ENCODE measurements at places on chromosomes 1 and 21.

DNA sequence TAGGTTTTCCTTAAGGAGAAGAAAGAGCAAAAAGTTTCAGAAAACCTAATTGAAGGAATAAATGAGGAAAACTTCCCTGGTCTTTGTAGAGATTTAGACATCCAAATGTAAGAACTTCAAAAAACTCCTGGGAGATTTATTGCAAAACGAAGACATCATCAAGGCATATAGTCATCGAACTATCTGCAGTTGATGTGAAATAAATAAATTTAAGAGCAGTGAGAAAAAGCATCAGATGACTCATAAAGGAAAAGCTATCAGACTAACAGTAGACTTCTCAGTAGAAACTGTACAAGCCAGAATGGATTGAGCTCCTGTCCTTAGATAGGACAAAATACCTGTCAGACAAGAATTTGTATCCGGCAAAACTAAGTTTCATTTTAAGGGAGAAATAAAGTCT, 569.4 kb upstream of the ADAMTS5 start:
- DNase-seq = no peak

- no peak for DNase-seq
These were observed 248.3 kb upstream of the KAZN start for GRCh38 chr1:14350197-14350596.

- no peak for DNase-seq
These were observed 84.7 kb downstream of the NDUFS5 start for GRCh38 chr1:39110882-39111281.

- DNase-seq = no peak
These were observed 119.3 kb upstream of the BACE2 start for GRCh38 chr21:41048623-41049022.

- no peak for DNase-seq
These were observed 44.2 kb downstream of the CTH start for GRCh38 chr1:70455291-70455690.

GRCh38 chr1:205109269-205109668, 12.5 kb downstream of the RBBP5 start:
- no peak for DNase-seq

DNA sequence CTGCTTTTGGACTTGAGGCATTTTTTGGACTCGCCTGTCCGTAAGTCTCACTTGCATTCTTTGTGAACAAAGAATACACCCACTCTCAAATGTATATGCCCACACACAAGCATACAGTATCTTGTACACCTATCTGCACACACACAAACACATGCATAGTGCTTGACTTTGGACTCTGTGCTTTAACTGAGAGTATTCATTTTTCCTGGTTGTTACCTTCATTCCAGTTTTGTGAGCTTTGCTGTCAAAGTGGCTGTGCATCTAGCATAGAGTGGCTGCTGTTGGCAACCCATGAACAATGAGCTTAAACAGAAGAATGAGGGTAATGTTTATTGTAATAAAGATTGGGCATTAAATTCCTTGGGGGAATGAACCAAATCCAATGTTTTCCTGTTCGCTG, 199.0 kb downstream of the PDE4B start:
- no peak for DNase-seq

GRCh38 chr1:29973406-29973805, 737.1 kb downstream of the PTPRU start:
- no peak for DNase-seq

GRCh38 chr1:45792744-45793143, 10.7 kb upstream of the MAST2 start:
- no peak for DNase-seq

GRCh38 chr1:91631718-91632330, 131.2 kb downstream of the CDC7 start:
- DNase-seq = no peak

GRCh38 chr1:166327886-166328285, 161.1 kb upstream of the FAM78B start:
- DNase-seq = no peak

DNA sequence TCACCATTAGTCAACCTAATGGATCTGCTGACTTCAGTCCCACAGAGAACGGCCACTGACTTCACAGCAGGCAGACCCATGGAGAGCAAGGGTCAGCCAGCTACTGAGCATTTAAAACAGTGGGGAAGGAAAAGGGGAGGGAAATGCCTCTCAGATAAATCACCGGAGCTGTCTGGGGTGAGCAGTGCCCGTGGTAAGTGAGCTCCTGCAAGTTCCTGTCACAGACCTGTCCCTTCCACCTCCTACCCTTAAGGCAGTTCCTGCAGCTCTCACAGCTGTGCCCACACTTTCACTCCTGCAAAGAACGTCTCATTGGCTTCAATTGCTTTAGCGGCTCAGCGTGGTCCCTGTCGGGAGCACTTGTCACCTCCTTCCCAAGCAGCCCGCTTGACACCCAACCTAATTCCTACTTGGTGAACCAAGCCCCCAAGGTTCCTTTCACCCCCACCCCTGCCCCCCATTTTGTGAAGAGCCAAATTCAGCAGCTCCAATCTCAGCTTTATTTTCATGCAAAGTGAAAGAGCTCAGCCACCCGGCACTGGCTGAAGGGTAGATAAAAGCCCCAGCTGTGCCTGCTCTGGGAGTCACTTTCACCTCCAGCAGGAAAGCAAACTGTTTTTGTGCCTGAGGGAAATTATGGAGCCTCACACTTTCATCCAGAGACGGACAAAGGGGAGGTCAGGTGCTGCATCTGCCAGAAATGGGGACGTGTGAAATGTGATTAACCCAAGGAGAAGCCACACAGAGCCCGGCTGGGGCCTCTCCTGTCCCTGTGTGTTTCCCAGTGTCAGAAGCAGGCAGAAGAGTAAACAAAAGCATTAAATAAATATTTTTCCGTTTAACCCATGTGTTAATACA, 306.2 kb downstream of the TTLL7 start:
- no peak for DNase-seq

GRCh38 chr1:53390261-53390660, 62.4 kb upstream of the LRP8 start:
- no peak for DNase-seq

- no peak for DNase-seq
These were observed 10.6 kb upstream of the UAP1 start for GRCh38 chr1:162550925-162551324.

- DNase-seq = no peak
These were observed at the start of gene SPRR1B for GRCh38 chr1:153030895-153031294. Gene SPRR1B (plus strand): TSS chr1:153031203. CDS start chr1:153032346, 1,143 bp downstream.

DNA sequence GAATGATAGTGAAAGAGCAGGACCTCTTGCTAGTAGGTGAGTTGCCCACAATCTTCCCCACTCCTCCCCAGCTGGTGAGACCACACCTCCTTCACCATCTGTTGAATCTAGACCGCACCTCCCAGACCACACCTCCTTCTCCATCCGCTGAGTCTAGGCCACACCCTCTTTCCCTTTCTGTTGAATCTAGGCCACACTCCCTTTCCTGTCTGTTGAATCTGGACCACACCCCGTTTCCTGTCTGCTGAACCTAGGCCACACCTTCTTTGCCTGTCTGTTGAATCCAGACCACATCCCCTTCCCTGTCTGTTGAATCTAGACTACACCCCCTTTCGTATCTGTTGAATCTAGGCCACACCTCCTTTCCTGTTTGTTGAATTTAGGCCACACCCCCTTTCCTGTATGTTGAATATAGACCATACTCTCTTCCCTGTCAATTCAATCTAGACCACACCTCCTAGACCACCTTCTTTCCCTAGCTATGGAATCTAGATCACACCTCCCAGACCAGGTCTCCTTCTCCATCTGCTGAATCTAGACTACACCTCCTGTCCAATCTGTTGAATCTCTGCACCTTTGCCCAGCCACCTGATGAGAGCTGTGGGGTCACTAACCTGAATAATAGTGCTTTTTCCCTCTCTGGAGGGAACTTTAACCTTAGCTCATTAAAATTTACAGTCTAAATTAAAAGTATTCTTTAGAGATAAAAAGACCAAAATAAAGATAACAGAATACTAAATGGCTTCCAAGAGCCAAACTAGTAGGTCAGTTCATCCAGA, 116.3 kb downstream of the DAB1 start:
- no peak for DNase-seq

DNA sequence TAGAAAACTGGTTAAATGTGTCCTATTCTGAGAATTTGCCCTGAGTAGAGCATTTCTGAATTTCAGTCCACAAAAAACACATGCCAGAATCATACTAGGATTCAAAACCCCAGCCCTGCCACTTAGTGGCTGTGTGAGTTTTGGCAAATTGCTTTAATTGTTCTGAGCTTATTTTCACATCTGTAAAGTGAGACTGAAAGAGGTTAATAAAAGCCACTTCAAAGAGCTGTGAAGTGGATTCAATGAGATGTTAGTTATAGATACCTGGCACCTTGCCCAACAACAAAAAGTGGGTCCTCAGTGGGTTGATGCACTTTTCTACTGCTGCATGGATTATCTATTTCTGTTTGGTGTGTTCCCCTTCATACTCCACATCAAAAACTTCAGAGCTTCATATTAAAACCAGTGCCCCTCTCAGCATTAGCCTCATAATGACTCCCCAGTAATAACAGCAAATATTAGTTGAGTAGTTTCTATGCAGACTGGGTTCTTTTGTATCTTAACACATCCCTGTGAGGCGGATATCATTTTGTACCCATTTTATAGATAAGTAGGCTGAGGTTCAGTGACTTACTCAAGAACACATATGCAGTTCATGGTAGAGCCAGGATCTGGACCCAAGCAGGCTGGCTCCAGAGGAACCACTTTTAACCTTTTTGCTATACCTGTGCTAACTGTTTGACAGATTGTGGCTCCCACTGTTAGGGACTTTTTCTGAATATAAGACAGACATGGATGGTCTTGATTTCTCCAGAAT, 14.2 kb upstream of the ADORA3 start:
- DNase-seq = no peak
